ENCODE measurements at places on chromosomes 5 and 9.

GRCh38 chr9:36018891-36019720, 17.6 kb upstream of the RECK start:
- DNase-seq, result no peak

DNA sequence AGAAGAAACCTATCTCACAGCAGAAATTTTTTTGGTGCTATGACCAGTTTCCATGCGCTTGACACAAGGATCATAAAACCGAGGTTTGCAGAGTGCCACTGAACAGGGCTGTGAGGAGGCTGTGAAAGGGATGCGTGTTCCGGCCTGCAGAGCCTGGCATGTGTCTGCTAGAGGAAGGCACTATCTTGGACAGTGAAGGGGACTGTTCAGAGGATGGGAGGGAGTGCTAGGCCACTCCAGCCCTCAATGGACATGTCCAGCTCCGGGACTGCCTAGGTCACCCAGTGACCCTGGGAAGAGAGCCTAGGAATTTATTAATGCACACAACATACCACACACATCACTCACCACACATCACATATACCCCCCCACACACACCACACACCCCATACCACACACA, 275.9 kb downstream of the GADD45G start:
- DNase-seq, result no peak

DNA sequence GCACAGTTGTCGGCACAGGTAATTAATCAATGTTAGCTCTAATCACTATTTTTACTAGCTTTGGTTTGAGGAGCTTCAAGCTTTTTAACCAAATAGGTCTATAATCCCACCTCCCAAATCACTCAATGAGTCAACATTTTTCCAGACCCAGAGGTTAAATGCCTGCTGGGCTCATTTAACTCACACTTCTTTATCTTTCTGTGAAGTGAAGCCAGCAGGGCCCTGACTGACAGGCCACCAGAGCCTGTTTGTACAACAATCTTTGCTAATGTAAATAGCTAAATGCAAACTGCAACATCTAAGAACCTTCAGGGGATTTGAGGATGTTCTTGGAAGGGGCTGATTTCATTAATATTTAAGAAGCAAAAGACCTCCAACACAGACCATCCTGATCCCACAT, 98.4 kb upstream of the NREP start:
- DNase-seq, result no peak

DNA sequence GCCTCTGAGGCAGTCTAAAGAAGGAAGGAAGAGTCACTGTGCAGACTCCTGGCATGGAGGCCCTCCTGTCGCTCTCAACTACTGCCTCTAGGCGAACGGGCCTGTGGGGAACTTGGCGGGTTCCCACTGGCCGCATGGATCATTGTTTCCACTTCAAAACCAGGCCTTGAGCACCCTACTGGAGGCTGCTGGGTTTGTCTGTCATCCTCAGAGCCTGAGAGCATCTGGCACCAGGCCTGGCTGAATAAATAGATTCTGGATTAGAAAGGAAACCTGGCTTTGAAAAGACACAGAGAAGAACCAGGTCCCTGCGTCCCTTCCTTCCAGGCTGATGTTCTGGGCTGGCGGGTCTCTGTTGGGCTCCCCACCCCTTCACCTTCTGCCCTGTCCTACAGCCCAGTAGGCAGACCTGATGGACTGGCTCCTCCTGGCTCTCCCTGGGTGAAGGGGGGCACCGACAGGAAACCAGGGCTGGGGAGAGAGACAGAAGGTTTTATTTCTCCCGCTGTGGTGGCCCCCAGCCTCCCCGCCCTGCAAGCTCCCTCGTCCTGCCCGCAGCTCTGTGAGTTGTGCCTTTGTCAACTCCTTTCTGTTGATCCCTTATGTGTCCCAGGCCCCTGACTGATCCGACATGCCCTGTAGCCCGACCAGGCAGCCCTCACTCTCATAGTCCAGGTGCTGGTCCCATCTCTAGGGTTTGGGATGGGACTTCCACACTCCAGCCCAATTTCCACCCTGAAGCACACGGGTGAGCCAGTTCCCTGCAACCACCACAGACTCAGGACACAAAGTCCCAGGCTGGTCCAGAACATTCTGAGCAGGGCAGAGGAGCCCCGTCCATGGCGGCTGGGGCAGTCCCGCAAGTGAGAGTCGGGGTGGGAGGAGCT, 50.1 kb downstream of the ADAMTS2 start:
- no peak for DNase-seq

- no peak for DNase-seq
Measured at GRCh38 chr5:143980506-143980905, 168.5 kb downstream of the HMHB1 start.

GRCh38 chr5:173786286-173787187, 101.6 kb upstream of the CPEB4 start:
- no peak for DNase-seq

DNA sequence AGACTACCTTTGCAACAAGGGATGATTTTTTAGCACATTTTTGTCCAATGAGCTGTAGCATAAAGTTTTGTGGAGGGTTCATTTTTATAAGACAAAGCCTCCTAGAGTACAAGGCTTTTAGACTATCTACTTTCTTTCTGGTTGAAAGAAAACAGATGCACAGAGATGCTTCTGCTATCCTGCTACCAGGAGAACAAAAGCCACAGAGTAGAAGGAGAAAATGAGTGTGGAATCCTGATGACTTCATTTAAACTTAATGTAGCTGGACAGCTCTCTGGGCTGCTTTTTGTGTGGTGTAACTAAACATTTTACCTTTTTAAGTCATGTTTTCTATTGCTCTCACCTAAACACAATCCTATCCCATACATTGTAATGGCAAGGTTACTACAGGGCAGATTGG, 1009.4 kb downstream of the TLE1 start:
- no peak for DNase-seq

- DNase-seq, result no peak
Measured at GRCh38 chr9:123217128-123217654, 51.2 kb downstream of the STRBP start.

DNA sequence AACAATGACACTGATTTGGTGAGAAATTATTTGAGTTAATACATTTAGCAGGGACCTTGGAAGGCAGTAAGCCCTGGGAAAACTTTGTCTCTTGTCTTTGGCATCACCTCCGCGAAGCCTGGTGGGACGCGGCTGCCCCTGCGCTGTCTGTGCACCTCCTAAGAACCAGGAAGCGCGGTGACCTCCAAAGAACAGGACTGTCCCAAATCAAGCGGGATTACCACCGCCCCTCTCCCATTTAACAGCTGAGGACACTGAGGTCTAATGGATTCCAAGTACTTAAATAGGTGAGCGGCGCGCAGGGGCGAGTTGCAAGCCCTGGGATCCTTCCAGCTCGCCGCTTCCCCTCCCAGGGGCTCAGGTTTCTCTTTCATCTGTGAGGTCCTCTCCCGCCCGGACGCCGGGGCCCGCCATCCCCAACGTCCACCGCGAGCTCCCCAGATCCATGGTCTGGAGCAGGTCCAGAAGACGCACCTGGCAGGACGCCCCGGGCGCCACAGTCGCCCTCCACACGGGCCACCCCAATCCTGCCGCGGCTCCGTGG, 432 bp downstream of the STARD4 start:
- DNase-seq, result peak; percentile 31

GRCh38 chr5:136810261-136810801, 445.0 kb upstream of the TRPC7 start:
- peak; percentile 78 for DNase-seq

GRCh38 chr9:36045610-36046009, 8.9 kb downstream of the RECK start:
- DNase-seq, result no peak

DNA sequence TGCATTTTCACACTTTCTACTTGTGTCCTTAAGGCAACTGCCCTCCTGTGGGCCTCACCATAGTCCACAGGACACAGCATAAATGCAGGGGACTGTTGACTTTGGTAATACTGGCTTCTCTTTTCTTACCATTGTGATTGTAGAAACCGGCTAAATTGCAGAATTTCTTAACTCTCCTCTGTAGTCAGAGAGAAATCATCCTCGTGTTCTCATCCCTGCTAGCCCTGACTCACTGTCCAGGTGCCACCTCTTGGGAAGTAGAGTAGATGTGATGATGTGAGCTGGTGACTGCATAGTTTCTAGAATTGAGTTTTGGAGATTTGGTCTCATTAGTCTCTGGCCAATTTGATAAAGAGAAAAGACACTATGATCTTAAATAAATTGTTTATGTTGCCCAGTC, 5.5 kb downstream of the PHF24 start:
- DNase-seq, result no peak

DNA sequence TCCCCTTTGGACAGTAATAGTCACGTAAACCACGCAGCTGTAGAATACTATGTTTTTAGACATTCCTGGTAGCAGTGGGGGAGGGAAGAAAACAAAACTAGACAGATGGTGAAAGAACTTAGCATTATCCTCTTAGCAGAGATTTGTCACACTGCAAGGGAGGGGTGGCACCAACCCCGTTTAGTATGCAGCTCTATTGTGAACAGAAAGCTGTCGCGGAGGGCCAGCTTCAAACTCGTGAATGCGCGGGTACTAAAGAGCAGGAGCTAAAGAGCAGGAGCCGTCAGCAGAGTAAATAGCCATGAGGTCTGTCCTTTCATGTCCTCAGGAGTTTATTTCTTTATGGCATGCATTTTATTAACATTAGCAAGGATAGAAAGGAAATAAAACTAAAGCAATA, 141.9 kb upstream of the SLC12A2 start:
- no peak for DNase-seq

DNA sequence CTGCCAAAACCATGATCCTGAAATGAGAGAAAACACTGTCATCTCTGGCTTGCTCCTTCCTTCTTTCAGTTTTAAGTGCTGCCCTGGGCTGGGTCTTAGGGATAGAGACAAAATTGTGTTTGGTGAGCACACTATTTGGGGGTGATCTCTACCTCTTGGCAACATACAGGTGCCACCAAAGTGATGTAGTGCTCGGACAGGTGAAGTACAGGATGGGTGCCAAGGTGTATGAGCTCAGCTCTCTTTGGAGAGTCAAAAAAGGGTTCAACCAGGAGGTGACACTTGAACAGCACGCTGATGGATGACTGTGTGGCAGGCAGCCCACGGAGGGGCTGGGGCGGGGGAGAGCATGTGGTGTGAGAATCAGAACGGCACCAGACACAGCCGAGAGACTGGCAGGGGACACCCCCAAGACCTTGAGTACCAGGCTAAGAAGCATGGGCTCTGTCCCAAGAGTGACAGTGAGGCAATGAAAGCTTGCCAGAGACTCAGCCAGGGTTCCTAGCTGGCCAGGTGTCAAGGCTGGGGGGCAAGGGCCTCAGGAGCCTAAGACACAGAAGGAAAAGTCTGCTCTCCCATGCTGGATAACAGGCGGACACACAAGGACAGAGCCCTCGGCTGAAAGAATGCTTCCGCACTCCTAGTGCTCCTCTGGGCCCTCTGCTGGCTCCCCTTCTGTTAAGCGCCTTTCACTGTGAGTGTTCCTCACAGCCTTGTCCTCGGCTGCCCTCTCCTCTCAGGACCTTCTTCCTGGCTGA, 2.5 kb downstream of the NHP2 start:
- peak; percentile 37 for DNase-seq

DNA sequence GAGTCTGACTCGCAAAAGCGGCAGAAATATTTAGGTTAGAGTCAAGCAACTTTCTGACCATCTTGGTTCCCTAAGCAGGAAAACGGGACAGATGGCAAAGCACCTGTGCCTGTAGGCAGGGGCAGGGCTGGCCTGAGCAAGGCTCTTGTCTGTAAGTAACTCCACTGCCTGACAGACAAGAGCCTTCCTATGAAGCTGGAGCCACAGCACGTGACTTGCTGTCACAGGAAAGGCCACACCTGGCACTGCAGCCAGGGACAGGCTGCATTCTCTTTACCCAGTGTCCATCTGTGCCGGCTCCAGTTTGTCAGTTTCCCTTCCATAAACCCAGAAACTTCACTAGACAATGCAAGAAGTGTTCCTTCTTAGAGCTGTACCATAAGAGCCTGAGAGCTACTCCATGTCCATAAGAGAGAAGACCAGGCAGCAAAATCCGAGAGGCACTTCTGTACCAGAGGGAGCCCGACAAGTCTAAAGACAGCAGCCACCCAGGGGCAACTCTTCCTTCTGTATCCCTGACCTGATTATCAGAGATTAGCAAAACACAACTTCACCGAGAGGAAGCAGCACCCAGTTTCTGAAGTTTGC, 78.1 kb downstream of the GPR21 start:
- no peak for DNase-seq

- DNase-seq, result no peak
Measured at GRCh38 chr9:87776481-87777379, 50.8 kb downstream of the CTSL start.

GRCh38 chr9:130041648-130042405, 1.2 kb downstream of the FNBP1 start:
- DNase-seq, result no peak

- no peak for DNase-seq
Measured at GRCh38 chr5:134275822-134276221, 49.9 kb upstream of the PPP2CA start.

- DNase-seq, result no peak
Measured at GRCh38 chr9:136824496-136825225, 16.9 kb downstream of the RABL6 start.

- no peak for DNase-seq
Measured at GRCh38 chr5:147408980-147409379, 100.9 kb downstream of the DPYSL3 start.

Data from RKO (cell line).